ENCODE measurements at places on chromosomes 5 and 9.

DNA sequence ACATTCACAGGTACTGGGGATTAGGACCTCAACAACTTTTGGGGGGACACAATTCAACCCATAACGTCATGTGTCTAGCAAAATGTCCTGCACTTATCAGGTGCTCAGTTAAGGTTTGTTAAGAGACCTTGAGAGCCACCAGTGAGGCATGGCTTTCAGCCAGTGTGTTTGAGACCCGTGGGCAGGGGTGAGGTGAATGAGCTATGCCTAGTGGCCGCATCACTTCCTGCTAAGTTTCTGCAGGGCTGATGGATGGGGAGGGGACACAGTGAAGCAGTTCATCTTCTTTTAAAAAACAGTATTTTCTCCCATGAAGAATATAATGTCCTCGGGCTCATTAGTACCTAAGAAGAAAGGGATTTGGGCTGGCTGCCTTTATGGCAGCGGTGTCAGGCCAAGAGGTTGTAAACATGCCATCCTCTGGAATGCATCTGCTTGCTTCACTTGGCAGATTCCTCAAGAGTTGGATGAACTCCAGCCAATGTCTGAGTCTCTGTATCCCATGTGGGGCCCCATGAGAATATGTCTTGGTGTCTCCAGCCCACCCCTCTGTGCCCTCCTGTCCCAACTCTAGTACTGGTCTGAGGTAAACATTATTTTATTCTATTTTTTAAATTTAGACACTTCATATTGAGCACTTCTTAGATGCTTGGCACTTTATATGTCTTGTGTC is 282.2 kb downstream of the CWC27 start:
- DNase-seq, result no peak

GRCh38 chr9:88789785-88790184 is 201.5 kb upstream of the S1PR3 start:
- DNase-seq, result no peak

DNA sequence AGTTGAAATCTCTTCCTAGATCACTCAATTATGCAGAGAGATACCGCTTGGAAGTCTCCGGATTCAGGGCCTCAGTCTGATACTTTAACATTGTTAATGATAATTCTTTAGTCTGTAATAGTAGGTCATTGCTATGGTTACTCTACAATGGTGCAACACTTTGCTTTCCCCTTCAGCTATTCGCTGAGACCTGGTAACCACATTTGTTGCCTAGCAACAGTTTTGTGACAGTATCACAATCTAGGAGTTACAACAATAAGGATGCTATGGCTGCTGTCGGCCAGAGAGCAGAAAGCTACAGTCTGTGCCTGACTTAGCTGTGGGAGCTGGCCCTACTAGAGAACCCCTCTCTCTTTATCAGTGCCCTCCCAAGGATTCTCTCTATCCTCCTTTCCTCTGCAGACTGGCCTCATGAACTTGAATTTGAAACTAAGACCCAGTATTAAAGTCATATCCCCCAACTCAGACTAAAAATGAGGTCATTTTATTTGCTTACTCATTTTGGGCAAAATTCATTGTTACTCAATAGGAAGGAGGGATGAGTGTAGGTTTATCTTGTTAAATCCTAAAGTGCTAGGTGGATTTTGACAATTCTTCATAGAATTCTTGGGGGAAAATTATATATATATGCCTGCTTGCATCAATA is 39.3 kb downstream of the NR2F1 start:
- DNase-seq, result no peak

DNA sequence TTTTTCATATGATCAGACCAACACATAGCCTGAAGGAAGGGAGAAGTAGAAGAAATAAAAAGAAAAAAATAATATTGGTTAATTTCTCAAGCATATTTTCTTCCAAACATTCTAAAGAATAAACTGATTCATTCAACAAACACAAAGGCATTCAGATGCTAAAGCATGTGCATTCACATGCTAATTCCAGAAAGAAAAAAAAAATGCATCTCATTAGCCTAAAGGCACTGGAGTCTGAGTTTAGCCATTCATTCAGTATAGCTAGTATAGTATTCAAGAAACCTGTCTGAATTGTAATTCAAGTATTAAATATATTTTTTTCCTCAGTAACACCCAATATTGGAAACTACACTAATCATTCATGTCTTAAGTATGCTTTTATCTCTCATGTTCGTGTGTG is 61.0 kb upstream of the FER start:
- DNase-seq, result no peak

DNA sequence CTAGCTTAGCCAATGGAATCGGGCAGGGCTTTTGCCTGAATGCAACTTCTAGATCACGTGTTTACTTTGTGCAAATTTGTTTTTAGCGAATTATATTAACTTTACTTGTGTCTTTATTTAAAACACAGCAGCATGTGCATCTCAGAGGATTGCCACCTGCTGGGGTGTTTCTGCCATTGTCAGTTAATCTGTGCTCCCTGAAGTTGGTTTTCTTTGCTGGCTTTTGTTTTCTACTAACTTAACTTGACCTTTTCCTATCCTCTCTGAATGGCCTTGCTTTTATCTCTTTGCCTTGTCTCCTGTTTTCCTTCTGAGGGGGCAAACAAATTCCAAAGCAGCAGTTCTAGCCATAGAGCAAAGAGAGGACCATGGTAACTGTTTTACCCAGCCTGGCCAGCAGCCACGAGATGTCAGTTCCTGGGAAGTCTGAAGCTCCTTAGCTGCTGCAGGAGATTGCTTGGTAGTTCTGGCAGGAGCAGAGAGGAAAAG is 67.6 kb downstream of the ARHGEF28 start:
- DNase-seq, result no peak

GRCh38 chr9:128244837-128245231 is 31.0 kb downstream of the GOLGA2 start:
- peak; percentile 48 for DNase-seq

GRCh38 chr5:10106806-10107205 is 142.9 kb downstream of the ATPSCKMT start:
- no peak for DNase-seq

- DNase-seq, result no peak
These were observed 16.7 kb upstream of the SCGB3A1 start for GRCh38 chr5:180607861-180608571.

- peak; percentile 81 for DNase-seq
These were observed at the start of gene STC2 for GRCh38 chr5:173327948-173328843. TSS of gene STC2 (minus strand) at chr5:173328414. CDS start at chr5:173328193, 221 bp downstream.

DNA sequence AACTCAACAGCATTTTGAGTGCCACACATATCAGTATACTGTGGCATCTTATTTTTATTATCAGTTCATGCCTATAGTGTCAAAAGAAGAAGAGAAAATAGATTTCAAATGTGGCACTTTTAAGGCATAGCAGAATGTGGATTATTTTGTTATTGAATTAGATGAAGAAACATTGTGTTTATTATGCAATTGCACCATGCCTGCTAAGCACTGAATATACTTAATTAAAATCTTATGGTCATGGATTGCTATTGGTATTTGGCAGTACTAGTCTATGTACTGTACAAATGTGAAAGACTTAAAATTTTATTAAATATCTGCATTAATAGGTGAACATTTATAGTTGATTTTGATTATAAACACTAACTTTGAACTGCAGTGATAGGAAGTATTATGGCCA is 128.8 kb downstream of the FER start:
- no peak for DNase-seq

DNA sequence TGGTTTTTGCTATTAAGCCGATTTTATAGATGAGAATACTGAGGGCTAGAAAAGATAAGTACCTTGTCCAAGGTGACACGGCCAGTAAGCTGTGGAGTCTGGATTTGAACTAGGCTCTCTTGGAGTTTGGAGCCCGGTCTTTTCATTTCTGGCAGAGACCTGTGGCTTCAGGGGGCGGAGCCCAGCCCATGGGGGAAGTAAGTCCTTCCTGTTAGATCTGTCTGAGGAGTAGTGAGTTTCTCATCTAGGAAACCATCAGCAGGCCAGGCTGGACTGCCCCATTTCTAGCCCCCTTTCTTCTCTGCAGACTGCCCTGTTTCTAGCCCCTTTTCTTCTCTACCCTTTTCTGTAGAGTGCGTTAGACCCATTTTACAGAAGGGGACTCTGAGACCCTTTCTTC is 521 bp upstream of the PTGS1 start:
- no peak for DNase-seq

- no peak for DNase-seq
These were observed 11.5 kb upstream of the SLC35D2 start for GRCh38 chr9:96394832-96395496.

DNA sequence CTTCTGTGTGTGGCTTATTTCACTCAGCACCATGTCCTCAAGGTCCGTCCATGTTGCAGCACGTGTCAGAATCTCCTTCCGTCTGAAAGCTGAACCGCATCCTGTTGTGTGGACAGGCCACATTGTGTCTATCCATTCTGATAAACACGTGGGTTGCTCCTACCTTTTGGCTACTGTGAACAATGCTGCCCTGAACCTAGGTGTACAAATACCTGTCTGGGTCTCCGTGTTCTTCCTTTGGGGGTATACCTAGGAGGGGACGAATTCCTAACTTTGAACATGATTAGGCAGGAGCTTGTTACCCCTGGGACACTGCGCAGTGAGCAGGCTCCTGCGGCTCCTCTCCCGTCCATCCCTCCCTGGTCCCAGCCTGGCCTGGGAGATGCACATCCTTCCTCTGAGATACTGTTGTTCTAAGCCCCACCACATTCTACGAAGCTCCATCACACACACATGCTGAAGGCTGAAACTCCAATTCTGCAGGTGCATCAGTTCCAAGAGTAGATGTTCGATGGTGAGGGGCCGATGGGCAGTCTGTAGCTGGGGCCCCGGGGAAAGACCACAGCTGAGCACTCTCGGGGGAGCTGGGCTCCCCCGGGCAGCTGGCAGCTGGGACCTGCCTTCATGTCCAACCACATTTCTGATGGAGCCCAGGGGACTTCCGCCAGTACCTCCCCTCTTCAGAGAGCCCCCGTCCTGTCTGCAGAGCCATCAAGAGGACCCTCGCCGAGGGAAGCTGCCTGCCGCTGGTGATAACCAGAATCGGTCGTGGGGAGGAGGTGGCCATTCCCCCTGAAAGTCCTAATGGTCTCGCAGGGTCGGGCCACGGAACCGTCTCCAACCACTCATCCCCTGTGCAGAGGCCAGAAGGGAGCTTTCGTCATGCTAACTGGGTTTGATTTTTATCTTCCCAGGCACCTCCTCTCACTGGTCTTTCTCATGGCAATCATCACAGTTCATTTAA is 120.9 kb downstream of the COL23A1 start:
- DNase-seq, result no peak

DNA sequence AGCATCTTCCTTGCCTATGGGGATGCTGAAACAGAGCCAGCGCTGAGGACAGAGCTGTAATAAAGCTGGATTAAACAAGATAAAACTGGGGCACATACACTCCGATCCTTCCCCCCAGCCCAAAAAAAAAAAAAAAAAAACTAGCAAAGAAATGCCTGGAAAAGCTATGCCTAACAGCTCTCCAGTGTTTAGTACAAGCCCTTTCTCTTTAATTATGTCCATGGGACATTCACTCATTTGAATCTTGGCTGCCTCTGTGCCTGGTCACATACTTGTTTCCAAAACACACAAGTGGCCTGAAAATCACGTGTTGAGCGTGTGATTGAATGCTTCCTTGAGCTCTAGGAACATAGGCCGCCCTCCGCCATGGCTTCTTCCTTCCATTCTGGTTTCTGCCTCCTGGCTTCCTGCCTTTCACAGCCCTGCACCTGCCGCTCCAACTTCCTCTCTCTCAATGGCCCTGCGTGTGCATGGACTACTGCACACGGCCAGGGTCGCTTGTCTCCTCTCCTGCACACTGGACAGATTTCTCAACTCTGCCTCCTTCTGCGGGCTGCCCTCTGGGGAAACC is 111.0 kb upstream of the RETREG1 start:
- DNase-seq, result peak; percentile 20

DNA sequence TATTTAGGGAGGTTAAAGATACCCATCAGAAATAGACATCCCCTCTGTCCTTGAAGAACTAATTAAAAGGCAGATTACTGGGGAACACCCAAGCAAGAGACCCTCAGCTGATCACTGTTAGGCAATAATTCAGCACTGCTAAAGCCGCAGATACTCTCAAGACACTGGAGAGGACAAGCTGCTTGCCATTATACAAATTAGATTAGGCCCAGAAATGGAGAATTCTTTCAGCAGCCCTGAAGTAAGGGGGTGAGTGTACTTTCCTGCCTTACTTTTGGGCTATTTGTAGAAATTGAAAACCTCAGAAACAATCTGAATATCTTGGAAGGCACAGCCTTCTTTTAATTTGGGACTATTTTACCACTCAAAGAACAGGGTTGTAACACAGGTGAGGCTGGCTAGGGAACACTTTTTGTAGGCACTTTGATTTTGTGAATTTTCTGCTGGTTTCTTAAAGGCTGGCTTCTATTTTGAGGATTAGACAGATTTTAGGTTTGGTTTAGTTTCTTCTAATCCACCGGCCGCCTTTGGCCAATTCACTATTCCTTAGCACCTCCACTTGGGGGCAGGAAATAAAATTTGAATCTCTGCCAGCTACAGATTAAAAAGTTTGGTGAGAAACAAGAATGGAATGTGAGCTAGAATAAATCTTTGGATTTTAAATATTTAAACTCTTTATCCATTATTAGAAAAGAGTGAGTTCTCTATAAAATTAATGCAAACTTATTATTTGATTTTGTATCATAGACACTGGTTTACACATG is 106.0 kb downstream of the SMARCA2 start:
- no peak for DNase-seq

GRCh38 chr5:151709109-151709735 is 22.5 kb upstream of the SPARC start:
- DNase-seq, result no peak

DNA sequence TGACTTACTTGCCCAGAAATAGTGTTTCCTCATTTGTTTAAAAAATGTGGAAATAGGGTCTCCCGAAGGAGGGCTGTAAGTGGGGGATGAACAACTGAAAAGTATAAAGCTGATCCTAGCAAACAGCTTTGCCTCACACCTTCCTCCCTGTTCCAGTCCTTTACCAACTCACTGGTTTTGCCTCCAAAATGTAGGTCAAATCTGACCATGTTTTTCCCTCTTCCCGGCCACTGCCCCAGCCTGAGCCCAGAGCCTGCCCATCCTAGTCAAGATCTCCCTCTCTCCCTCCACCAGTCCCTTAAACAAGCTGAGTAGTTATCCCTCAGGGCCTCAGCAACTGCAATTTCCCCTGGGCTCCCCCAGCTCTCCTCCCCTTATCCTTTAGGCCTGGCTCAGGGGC is 82.4 kb upstream of the FBXW11 start:
- no peak for DNase-seq

GRCh38 chr5:145775411-145775810 is 59.7 kb downstream of the PRELID2 start:
- DNase-seq, result no peak

DNA sequence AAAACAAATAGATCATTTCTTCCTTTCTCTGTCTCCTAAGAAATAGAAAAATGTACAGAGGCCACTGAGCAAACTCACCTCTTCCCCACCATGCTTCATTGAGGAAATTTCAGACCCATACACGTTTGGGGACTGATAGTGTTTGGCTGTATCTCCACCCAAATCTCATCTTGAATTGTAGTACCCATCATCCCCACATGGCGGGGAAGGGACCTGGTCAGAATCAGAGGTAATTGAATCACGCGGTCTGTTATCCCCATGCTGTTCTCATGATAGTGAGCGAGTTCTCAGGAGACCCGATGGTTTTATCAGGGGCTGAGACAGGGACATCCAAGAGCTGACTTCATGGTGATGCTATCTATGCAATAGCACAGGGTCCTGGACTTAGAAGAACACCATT is 1655.8 kb downstream of the MAT2B start:
- peak; percentile 23 for DNase-seq

- no peak for DNase-seq
These were observed 3.9 kb downstream of the POU4F3 start for GRCh38 chr5:146342519-146342881.
